Activated CD4-positive, alpha-beta memory T cell treated with anti-CD3 and anti-CD28 coated beads, Interleukin-2, amount 10 ng/mL, durations not matched to agents 7 days and 5 days (primary cell): ENCODE measurements at places on chromosomes 12 and 14. TPM values are rescaled to one million over a fixed set of nuclear protein-coding genes. Genes with fewer than 3 reads are reported as not detected.

DNA sequence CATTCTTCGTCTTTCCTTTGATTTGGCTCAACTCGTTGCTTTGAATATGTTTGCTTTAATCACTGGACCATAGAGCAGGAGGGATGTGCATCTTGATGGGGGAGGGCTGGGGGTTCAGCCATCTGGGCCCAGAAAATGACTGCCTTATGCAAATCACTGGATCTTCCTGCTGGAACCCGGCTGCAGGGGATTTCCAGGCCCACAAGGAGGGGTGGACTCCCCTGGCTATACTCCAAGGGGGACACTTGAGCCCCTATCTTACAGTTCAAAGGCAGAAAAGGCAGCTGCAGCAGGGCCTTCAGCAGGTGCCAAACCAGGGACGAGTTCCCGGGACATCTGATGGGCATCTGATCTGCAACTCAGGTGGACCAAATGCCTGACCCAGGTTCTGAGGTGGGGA lies 122.5 kb downstream of the DICER1 start:
- DNase-seq, result no peak
- H3K27me3 ChIP-seq, result peaks cover 3% of the 10 kb centered on the region
- no peaks in the 10 kb centered on the region for H3K36me3 ChIP-seq
- H3K27ac ChIP-seq, result no peak overlapping the region
- no peak overlapping the region for H3K4me3 ChIP-seq

- H3K4me1 ChIP-seq, result peaks cover 43% of the 10 kb centered on the region
- H3K4me3 ChIP-seq, result no peak overlapping the region
- H3K36me3 ChIP-seq, result peaks cover 3% of the 10 kb centered on the region
- no peak for DNase-seq
- H3K27ac ChIP-seq, result no peak overlapping the region
- no peaks in the 10 kb centered on the region for H3K27me3 ChIP-seq
These were observed 4.5 kb upstream of the DCAF11 start for GRCh38 chr14:24110060-24110459.

DNA sequence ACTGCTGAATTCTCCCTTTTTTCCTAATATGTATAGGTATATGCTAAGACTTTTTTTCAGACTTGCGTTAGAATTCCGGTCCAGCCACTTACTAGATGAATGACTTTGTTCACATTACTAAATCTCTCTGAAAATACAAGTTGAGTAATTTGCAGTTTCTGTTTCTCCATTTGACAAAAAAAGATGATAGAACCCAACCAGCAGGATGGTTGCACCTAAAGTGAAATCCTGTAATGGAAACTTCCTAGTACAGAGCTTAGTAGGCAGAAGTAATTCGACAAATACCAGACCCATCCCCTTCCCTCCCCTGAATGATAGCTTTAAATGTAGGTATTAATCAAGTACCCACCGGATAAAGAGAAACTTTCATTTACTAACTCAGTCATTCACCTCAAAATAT lies 113.6 kb upstream of the RAP1B start:
- peaks cover 41% of the 10 kb centered on the region for H3K4me1 ChIP-seq
- peak overlapping the region; percentile 88 for H3K27ac ChIP-seq
- no peak for DNase-seq

GRCh38 chr14:77040741-77041653 lies 12.5 kb upstream of the IRF2BPL start:
- H3K27me3 ChIP-seq, result peaks cover 3% of the 10 kb centered on the region
- DNase-seq, result peak; percentile 47
- peak overlapping the region; percentile 63 for H3K4me3 ChIP-seq
- peak overlapping the region; percentile 100 for H3K27ac ChIP-seq
- peaks cover 86% of the 10 kb centered on the region for H3K4me1 ChIP-seq
- no peaks in the 10 kb centered on the region for H3K36me3 ChIP-seq

DNA sequence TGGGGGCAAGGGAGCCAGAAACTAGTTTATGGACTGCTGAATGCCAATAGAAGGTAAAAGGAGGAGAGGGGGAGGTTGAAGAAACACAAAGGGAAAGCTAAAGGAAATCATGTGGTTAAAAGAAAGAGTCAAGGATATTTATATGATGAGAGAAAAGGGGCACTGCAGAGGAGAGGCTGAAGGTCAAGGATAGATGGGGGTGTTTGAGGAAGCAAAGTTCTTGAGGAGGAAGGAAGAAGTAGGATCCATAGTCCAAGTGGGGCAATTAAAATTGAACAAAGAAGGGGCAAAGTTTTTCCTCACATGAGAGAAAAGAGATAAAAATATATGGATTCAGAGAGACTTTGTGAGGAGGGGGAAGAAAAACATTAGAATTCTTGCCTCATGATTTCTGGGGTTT lies 10.1 kb upstream of the DBX2 start:
- peaks cover 6% of the 10 kb centered on the region for H3K27me3 ChIP-seq
- DNase-seq, result no peak
- H3K4me3 ChIP-seq, result no peak overlapping the region
- no peaks in the 10 kb centered on the region for H3K36me3 ChIP-seq

DNA sequence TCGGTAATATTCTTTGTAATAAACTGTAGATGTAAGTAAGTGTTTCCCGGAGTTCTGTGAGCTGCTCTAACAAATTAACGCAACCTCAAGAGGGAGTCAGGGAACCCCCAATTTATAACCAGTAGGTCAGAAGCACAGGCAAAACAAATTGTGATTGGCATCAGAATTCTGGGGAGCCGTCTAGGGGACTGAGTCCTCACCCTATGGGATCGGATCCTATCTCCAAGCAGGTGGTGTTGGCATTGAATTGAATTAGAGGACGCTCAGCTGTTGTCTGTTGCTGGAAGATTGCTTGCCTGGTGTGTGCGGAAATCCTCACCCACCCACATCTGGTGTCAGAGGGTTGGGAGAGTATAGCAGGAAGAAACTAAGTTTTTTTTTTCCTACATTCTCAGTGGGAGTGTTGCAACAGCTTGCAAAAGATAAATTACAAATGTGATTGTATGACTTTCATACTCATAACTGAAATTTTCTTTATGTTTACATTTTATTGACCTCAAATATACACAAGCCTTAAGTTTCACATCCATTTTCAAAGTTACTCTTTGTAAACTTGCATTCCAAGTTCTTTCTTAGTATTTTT lies 5.5 kb downstream of the TMEM52B start:
- no peaks in the 10 kb centered on the region for H3K4me1 ChIP-seq
- H3K4me3 ChIP-seq, result no peak overlapping the region
- DNase-seq, result no peak
- peaks cover 36% of the 10 kb centered on the region for H3K27me3 ChIP-seq
- no peak overlapping the region for H3K27ac ChIP-seq

GRCh38 chr14:59344016-59344415 lies 121.2 kb downstream of the GPR135 start:
- H3K4me1 ChIP-seq, result no peaks in the 10 kb centered on the region
- no peaks in the 10 kb centered on the region for H3K27me3 ChIP-seq
- no peak for DNase-seq
- H3K36me3 ChIP-seq, result no peaks in the 10 kb centered on the region
- H3K27ac ChIP-seq, result no peak overlapping the region

GRCh38 chr12:19927661-19928060 lies 440.7 kb upstream of the PDE3A start:
- no peak overlapping the region for H3K27ac ChIP-seq
- H3K4me1 ChIP-seq, result no peaks in the 10 kb centered on the region
- H3K36me3 ChIP-seq, result no peaks in the 10 kb centered on the region
- peaks cover 8% of the 10 kb centered on the region for H3K27me3 ChIP-seq

GRCh38 chr14:54462048-54462447 lies 20.9 kb upstream of the CNIH1 start:
- no peak overlapping the region for H3K4me3 ChIP-seq
- no peaks in the 10 kb centered on the region for H3K4me1 ChIP-seq
- H3K27me3 ChIP-seq, result no peaks in the 10 kb centered on the region
- no peak overlapping the region for H3K27ac ChIP-seq
- peaks cover 5% of the 10 kb centered on the region for H3K36me3 ChIP-seq
- no peak for DNase-seq

DNA sequence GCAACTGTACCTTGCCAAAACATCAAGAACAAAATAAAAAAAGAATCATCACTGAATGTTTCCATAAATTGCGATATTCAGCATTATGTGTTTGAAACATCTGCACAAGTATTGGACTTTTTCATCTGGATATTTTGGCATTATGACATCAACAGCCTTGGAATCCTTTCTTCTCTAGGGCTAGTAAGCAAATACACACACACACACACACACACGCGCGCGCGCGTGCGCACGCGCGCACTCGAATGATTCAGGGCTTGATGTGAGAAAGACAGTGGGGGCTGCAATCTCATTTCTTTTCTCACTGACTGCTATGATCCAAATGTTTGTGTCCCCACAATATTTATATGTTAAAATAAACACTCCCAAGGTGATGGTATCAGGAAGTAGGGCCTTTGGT lies 90.0 kb upstream of the SLC38A4 start:
- no peaks in the 10 kb centered on the region for H3K4me1 ChIP-seq
- DNase-seq, result no peak
- no peak overlapping the region for H3K4me3 ChIP-seq
- H3K27ac ChIP-seq, result no peak overlapping the region
- no peaks in the 10 kb centered on the region for H3K36me3 ChIP-seq

DNA sequence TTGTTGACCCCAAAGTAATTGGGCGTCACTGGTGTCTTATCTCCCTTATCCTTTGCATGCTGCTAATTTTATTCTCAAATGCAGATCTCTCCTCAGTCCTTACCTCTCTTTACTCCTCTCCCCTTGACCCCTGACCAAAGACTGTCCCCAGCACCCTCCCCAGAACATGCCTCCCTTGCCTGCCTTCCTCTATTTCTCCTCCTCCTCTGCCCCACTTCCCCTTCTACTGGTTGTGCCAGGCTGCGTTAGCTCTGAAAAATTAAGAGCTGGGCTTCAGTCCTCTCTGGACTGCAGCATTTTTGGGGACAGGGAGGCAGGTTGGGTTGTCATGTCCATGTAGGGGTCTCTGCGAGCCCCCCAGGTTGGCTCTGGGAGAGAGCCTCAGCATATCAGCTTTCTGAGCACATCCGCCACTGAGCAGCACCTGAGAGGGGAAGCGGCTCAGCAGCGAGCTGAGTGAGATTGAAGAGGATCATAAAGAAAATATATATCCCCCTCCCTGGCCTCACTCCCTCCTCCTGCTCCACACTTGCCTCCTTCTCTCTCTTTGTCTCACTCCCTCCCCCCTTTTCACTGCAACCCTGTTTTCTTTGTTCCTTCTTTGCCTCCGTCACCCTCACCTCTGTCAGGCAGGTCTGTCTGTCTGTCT lies 6.4 kb upstream of the CISTR start:
- H3K4me1 ChIP-seq, result peaks cover 23% of the 10 kb centered on the region
- no peak overlapping the region for H3K4me3 ChIP-seq
- H3K36me3 ChIP-seq, result no peaks in the 10 kb centered on the region
- H3K27me3 ChIP-seq, result peaks cover 52% of the 10 kb centered on the region

- no peak for DNase-seq
- no peaks in the 10 kb centered on the region for H3K4me1 ChIP-seq
- H3K27ac ChIP-seq, result no peak overlapping the region
- no peaks in the 10 kb centered on the region for H3K27me3 ChIP-seq
- H3K4me3 ChIP-seq, result no peak overlapping the region
These were observed 437.1 kb upstream of the USP15 start for GRCh38 chr12:61823102-61823501.

GRCh38 chr12:12788131-12788530 lies 2.7 kb downstream of the APOLD1 start:
- no peaks in the 10 kb centered on the region for H3K27me3 ChIP-seq
- peaks cover 43% of the 10 kb centered on the region for H3K4me1 ChIP-seq
- no peak for DNase-seq
- peak overlapping the region; percentile 21 for H3K27ac ChIP-seq

- H3K27me3 ChIP-seq, result peaks cover 1% of the 10 kb centered on the region
- H3K4me1 ChIP-seq, result peaks cover 6% of the 10 kb centered on the region
- H3K4me3 ChIP-seq, result no peak overlapping the region
- no peaks in the 10 kb centered on the region for H3K36me3 ChIP-seq
- no peak for DNase-seq
These were observed 41.3 kb upstream of the BCL7A start for GRCh38 chr12:121980191-121980891.

DNA sequence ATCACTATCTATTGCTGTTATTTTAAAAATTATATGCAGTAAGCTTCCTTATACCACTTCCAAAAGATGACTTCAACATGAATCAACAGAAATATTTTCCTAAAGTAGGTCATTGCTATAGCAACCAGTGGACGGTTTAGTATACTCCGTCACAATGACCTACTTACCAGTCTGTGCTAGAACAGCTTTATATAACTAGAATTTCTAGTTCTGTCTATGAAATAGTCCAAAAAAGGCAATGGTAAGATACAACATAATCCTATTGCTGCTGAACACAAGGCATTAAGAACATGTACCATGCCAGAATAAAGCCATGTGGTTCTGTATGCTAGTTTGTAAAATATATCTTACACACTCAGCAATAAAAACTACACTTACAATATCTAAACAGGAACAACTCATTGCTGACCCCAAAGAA lies 40.7 kb upstream of the MTERF2 start:
- peaks cover 18% of the 10 kb centered on the region for H3K4me1 ChIP-seq
- H3K27ac ChIP-seq, result peak overlapping the region; percentile 78
- H3K36me3 ChIP-seq, result no peaks in the 10 kb centered on the region
- no peak for DNase-seq
- no peaks in the 10 kb centered on the region for H3K27me3 ChIP-seq

DNA sequence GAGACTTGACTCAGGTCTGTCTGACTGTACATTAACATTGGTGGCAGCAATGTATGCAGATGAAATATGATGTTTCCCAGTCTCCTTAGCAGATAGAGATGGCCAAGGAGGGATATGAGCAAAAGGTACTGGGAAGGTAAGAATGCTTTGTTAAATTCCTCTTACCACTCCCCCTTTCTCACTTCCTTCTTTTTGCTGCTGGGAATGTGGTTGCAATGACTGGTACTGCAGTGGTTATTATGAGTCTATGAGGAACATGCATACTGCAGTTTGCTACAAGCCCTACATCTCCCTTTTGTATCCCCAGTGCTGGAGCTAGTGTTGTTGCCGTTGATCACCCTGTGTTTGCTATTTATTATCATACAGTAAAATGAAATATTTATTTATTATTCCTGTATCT lies 35.9 kb downstream of the ALDH1L2 start:
- H3K27ac ChIP-seq, result no peak overlapping the region
- H3K4me1 ChIP-seq, result peaks cover 2% of the 10 kb centered on the region
- H3K4me3 ChIP-seq, result no peak overlapping the region

DNA sequence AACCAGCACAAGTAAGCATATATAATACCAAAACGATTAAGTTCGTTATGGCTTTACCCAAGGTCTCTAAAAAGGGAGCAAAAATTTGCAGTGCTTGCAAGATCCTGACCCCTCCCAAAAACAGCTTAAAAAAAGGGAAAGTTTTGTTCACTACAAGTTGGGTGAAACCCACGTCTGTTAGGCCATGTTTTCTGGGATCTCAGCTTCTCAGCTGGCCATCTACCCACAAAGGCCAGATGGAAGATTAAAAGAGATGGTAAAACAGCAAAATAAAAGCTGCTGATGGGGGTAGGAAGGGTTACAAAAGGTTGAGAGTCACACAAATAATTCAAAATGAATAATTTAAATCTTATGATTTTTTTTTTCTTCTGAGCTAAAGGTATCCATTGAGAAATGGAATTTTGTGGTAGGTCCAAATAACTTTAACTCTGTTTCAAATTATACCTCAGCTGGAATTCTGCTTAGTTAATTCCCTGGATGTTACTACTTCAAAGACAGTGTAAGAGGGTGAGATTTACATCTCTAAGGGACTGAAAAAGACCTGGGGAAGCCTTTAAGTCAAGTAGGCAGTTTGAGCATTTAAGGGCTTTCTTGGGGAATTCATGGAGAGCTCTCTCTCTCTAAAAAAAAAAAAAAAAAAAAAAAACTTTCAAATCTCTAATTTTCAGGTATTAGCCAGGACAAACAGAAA lies 185.6 kb upstream of the NAV3 start:
- no peak overlapping the region for H3K27ac ChIP-seq
- H3K4me3 ChIP-seq, result no peak overlapping the region
- H3K27me3 ChIP-seq, result no peaks in the 10 kb centered on the region
- no peaks in the 10 kb centered on the region for H3K36me3 ChIP-seq
- no peaks in the 10 kb centered on the region for H3K4me1 ChIP-seq

The SPATA7 gene
- total RNA-seq, result 3.7 TPM

The TBX5 gene
- not detected for total RNA-seq

The ANO2 gene
- total RNA-seq, result not detected

The LTBR gene
- 0.38 TPM for total RNA-seq

The TRAF3 gene
- 37.4 TPM for total RNA-seq

The HOXC13 gene
- not detected for total RNA-seq

The TAS2R50 gene
- total RNA-seq, result 0.25 TPM
